ENCODE measurements at places on chromosomes 3 and 15.

- DNase-seq: no peak
These were observed 21.1 kb downstream of the LRTM1 start for GRCh38 chr3:54906763-54907162.

DNA sequence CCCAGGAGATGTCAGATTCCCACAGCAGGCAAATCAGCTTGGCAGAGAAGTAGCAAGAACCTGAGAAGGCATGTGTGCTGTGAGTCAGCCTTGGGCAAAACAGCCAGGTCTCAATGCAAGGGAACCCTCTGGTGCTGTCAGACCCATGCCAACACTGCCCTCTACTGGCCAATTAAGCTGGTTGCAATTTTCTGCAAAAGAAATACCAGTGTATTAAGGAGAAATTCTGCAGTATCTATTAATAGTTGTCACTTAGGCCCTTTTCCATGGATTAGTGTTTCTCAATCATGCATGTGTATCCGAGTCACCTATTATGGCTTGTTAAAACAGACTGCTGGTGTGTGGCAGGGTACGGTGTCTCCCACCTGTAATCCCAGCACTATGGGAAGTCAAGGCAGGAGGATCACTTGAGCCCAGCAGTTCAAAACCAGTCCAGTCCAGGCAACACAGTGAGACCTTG, 26.2 kb downstream of the MAP4 start:
- DNase-seq: peak; percentile 58

- no peak for DNase-seq
These were observed 375.1 kb downstream of the PTPRG start for GRCh38 chr3:61936344-61936937.

GRCh38 chr3:179323197-179324110, 623 bp downstream of the ZNF639 start:
- peak; percentile 50 for DNase-seq

DNA sequence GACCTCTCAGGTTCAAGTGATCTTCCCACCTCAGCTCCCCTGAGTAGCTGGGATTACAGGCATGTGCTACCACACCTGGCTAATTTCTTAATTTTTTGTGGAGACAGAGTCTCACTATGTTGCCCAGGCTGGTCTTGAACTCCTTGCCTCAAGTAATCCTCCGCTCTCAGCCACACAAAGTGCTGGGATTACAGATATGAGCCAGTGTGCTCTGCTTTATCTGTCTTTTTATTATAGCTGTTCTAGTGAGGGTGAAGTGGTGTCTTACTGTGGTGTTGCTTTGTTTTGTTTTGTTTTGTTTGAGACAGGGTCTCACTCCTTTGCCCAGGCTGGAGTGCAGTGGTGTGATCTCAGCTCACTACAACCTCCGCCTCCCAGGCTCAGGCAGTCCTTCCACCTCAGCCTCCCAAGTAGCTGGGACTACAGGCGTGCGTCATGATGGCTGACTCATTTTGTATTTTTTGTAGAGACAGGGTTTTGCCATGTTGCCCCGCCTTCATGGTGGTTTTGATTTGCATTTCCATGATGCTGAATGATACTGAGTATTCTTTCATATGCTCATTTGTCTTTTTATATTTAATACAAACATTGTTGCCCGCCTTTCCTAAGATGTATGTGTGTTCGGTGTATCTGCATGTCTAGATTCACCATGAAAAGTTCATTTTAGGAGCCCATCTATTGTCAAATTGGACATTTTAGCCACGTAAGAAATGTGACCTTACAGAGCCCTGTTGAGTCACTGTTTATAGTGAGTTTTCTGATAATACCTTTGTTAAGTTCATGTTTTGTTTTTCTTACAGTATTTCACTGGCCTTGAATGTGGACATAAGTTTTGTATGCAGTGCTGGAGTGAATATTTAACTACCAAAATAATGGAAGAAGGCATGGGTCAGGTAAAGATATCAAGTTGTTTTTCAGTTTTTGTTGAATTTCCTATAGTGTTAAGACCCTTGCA, 80.6 kb downstream of the ARIH1 start:
- DNase-seq: peak; percentile 8

DNA sequence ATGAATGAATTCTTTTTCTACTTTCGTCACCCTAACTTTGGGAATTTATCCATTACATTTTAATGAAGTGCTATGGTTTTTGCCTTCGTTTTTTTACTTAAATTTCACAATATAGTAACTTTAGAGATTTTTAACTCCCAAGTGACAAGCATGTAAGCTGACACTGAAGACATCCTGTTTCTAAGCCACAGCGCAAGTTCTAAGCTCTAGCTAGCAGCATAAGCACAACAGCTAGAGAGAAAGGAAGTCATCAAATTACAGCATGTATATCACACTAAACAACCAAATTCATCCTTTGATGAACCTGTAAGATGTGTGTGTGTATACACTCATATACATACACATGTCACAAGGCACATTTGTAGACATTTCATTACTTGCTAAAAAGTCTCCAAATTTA, 119.3 kb downstream of the P3H2 start:
- no peak for DNase-seq

DNA sequence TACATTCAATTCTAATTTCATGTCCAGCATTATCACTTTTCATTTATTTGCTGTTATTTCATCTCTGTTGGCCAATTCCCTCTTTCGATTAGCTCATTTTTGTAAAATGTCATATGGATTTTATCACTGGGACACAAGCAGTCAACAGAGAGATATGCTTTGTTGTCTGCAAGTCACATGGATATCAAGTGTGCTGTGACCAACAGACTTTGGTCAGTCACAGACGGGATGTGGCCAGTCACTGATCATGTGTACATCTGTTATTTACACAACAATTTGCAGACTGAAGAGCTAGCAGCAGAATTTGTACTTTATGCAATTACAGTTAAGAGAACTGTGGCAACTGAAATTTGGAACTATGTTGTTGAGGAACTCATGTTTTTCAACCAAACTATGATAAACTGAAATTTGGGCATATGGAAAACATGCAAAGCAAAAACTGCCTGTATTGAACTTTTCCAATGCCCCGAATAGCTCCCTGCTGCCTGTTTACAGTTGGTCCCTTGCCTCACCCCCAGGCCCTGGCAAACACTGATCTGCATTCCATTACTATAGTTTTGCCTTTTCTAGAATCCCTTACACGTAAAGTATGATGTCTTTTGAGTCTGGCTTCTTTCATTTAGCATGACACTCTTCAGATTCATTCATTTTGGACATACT, 104.4 kb downstream of the RPL22L1 start:
- no peak for DNase-seq

GRCh38 chr3:9276761-9277370, 27.4 kb upstream of the SRGAP3 start:
- DNase-seq: no peak

DNA sequence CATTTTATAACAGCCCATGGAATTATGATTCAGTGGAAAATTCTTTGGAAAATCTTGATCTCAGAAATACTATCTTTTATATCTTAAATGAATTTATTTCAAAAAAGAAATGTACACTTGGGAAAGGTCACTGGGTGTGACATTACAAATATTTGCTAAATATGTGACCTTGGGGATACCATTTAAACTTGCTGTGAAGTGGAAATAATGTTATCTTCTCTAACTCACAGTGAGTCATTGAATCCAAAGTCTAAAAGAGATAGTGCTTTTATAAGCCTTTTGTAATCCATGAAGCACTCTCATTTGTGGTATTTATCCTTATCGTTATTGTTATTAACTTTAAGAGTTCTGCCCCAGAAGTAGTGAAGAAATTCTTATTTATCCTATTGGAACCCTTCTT, 289.8 kb upstream of the SEMA6D start:
- DNase-seq: no peak

DNA sequence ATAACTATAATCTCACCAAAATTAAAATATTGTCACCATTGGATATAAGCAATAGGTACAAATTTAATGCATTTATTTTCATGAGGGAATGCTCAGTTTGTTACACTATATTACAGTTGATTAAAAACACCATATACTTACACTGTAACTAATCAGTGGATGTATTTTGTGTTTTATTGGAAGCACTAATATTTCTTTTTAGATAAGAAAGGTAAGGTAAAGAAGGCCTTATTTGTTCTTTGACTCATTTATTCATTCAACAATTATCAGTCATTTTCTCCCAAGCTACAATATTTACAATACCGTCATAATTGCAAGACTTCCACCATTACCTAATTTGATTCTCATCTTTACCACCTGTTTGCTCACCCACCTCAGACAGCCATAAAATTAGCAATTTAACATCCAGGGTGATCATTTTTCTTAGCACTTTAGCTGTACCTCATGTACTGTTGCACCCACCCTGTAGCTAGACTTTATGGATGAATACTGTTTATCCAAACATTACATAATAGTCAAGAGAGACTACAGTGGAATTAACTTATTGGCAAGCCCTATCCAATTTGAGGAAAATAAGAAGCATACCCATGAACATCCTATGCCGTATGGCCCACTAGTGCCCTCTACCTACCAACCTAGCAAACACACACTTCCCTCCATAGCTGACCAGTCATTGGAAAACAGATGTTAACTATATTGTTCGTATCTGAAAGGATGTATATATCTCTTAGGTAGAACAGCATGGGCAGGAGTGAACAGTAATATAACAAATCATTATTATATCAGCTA, 229.6 kb downstream of the BBX start:
- DNase-seq: no peak

DNA sequence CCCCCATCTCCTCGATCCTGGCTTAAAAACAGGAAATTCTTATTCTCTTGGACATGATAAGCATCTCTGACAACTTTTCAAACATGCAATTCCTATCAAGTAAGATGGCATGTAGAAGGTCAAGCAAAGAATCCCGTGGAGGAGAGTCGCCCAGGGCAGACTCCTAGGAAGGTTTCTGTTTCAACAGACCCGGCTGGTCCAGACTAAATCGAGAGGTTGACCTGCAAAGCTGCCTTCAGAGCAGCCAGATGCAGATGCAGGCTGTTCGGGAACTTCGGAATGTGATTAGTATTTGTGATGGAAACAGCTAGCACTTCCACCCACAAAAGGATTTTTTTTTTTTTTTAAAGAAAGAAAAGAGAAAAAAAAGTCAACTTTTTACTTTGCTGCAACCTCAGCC, 216.8 kb downstream of the NR1D2 start:
- no peak for DNase-seq

DNA sequence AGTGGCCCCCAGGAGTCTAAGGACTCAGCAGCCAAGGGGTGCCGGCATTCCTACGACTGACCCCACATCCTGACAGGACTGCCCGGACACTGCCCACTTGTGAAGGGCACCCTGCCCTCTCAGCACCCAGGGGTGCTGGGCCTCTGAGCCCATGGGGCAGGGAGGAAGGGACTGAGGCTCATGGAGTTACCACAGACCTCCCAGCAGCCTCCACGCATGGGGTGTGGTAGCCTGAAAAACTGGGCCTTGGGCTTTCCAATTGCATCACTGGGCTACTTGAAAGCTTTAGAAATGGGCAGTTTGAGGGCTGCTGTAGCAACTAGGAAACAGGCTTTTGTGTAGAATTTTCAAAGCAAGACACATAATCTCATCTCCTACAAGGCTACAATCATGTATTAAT, 13.2 kb downstream of the TKT start:
- no peak for DNase-seq

- DNase-seq: no peak
These were observed 159.9 kb downstream of the MAGI1 start for GRCh38 chr3:65878831-65879230.

DNA sequence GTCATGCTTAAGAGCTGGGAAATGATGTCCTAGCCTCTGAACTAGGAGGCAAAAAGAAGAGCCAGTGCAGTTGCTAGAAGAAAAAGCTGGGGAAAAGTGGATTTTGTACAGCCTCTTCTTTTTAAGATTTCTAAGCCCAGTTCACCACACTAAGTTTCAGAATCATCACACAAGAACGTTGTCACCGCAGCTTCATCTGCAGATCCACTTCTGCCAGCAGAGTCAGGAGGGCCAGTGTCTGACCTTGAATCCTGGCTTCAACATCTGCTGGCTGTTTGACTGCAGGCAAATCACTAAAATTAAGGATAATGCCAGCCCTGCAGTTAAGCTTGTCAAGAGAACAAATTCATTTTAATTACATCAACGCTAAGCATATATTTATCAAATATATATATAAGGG, 36.2 kb downstream of the HDC start:
- no peak for DNase-seq

GRCh38 chr15:36598529-36599177, 19.2 kb downstream of the CDIN1 start:
- no peak for DNase-seq

DNA sequence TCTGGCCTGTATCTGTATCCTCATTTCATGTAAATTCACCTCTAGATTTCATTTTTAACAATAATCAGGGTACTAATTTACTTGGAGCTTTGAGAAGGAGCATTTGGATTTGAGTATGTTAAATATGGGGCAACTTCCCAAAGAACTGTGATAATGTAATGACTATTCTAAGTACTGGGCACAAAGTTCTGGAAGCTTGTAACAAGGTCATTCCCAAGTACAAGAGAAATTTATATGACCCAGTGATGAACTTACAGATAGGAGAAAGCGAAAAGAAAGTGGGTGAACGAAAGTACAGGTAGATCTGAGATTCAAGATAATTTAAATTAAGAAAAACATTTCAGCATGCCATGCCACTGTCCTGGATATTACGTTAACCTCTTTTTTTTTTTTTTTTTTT, 93.8 kb downstream of the MYO5A start:
- DNase-seq: no peak
